ENCODE measurements at places on chromosomes 12 and 14.

DNA sequence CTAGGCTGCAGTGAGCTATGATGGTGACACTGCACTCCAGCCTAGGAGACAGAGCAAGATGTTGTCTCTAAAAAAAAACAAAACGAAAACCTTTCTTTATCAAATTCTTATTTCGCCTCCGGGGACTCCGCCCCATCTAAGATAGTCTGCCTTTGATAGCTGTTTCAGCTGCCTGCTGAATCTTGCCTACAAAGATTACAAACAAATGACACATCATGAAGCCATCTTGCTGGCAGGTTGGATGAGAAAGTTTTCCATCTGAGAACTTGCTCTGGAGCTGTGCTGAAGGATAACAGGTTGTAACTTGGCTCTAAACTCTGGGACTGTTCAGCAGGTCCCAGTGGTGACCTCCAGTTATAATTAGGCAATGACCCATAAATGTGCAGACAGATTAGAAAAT is 41.8 kb upstream of the AEBP2 start:
- DNase-seq, result no peak

DNA sequence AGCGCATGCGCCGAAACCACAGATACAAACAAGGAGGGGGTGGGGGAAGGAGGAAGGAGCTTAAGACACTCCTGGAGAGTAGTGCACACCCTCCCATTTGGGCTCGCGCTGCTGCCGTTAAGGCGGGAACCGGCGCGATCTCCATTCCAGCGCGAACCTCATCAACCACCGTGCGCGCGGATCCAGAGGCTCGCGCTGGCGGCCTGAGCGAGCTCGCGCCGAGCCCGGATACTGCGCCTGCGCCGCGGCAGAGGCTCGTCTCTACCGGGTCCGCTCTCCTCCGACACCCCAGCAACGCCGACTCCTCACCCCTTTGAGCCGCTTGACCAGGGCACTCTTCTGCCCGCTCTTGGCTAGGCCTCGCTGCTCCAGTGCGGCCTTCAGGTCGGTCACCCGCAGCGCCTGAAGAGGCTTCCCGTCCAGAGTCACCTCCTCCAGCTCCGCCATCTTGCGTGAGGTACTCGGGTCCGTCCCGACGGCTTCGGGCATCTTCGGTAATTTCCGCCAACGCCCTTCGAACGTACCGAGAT is at the start of gene ACIN1:
Gene ACIN1, minus strand, starts transcription at position 471 of the 530 bp plus-strand sequence. Its CDS starts 24 bp downstream, at position 447.
- DNase-seq, result peak; percentile 53

DNA sequence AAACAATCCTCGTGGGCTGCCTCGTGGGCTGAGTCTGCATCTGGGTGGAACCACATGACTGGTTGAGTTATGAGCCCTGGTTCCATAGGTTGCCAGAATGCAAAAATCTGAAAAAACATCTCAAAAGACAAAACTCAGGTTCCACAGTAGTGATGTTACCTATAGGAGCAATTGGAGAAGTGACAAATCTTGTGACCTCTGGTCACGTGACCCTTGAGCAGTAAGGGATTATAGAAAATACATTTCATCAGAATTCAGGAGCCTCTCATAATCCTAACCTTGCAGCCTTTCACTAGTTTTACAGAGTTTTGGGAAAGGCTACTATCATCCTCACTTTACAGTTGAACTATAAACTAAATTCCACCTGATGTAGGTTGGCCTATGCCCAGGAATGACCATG is 12.5 kb upstream of the RNASE3 start:
- DNase-seq, result no peak

GRCh38 chr12:110920324-110920910 is at the start of gene MYL2:
MYL2 (minus strand) TSS chr12:110920579; CDS start chr12:110920529, 50 bp downstream.
- DNase-seq, result no peak

GRCh38 chr12:20421421-20421820 is 53.1 kb downstream of the PDE3A start:
- no peak for DNase-seq
